Fibroblast of skin of left biceps (primary cell): ENCODE measurements at places on chromosomes 5 and 9.

- no peak for DNase-seq
Measured at GRCh38 chr5:34802834-34803563, 36.0 kb upstream of the TTC23L start.

- no peak for DNase-seq
Measured at GRCh38 chr9:107078061-107078460, 205.0 kb upstream of the RAD23B start.

GRCh38 chr9:135023088-135023785, 64.2 kb upstream of the OLFM1 start:
- no peak for DNase-seq

DNA sequence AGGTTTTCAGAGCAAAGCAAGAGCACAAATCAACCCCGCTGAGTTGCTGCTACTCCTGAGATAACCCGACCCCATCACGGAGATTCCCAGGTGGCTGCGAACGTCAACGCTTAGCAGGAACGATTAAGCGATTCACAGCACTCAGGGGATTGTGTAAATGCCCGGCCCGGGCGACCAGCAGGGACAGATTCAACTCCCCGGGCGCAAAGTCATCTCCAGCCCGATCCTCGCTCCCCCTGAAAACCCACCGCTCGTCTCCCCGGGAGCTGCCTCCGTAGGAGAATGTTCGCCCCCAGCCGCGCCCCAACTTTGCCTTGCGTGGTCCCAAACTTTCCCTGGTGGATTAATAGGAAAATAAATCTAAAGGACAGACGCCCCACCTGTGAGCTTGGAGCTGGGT, 685 bp downstream of the SLC24A2 start:
- no peak for DNase-seq

GRCh38 chr5:134964359-134965270, 3.1 kb upstream of the CATSPER3 start:
- DNase-seq: no peak

- no peak for DNase-seq
Measured at GRCh38 chr5:44331471-44332050, 57.7 kb downstream of the FGF10 start.

- DNase-seq: peak; percentile 74
Measured at GRCh38 chr5:10077791-10078545, 171.7 kb downstream of the ATPSCKMT start.

DNA sequence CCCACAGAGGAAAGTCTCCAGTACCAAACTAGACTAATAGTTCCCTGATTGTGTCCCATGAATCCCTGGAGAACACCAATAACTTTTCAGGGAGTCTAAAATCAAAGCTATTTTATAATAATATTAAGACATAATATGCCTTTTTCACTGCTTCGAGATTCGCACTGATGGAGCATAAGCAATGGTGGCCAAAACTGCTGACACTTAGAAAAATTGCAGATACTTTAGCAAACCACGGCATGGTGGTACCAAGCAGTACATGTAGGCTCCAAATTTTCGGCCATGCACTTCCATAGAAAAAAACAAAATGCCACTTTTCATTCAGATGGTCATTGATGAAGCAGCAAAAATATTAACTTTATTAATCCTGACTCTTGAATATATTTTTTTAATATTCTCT, 100.3 kb upstream of the PCSK1 start:
- DNase-seq: no peak

GRCh38 chr9:136865768-136866103, 372 bp downstream of the EDF1 start:
- DNase-seq: no peak

DNA sequence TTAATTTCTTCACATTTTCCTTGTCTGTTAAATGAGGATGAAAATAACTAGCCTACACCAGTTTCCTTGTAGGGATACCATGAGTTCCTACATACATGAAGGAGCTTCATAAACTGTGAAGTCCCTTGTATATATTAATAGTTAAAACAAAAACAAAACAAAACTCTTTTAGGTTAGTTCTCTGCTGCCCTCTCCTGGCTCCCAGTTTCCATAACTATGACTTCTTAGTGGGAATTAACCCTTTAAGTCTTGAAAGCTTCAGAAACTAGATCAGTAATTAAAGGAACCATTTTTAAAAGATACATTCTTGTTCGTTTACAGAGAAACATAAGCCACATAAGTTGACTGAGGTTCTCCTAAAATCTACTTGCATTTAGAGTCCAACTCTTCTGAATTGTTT, 500.0 kb upstream of the C9orf72 start:
- peak; percentile 29 for DNase-seq

DNA sequence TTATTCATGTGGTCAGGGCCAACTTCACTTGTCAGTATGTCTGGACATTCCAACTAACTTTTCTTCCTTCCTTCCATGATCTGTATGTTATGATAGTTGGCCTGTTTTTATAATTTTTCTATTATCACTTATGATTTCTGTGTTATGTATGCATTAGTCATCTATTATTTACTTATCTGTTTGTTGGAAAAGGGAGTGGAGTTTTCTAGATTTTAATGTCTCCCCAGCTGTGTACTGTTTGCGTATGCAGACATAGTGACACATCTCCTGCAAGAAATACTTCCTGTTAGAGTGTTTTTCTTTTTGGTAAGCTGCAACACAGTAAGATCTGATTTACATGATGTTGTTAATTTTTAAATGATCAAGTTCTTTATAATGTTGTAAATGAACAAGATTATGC, 8.7 kb upstream of the INSYN2B start:
- no peak for DNase-seq

DNA sequence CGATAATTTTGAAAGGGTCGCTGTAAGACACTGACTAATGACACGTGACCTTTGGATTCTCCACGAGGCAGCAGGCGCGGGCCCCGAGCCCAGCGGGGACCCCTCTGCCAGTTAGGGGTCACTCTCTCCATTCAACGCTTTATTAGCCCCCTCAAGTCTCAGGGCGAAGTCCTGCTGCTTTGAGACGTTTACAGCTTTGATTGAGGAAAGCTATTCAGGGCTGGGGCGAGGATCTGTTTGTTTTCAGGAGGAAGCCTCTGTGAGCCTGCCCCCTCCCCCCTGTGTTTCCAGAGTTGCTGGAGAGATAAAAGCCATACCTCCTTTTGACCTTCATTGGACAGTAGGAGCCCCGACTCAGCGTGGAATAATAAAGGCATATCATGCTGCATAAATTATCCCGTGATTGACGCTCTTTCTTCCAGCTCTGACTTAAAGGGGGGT, 31.4 kb upstream of the MSX2 start:
- DNase-seq: no peak

DNA sequence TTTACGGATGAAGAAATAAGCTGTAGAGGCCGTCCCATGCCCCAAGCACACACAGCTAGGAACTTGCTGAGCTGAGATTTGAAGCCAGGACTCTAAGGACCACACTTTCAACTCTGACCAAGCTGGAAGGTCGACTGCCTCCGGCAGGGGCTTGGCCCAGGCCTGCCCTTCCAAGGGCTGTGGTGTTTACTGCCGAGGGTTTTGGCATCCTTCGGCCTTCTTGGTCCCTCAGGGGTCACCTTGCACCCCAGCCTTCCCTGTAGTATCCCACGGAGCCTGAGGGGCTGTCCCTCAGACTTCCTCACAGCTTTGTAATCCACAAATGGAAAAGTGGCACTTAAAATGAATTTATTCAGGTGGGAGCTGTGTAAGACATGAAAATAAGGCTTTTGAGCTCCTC, 83.7 kb upstream of the SPRY4 start:
- no peak for DNase-seq

GRCh38 chr9:86764221-86764624, 183.1 kb downstream of the GAS1 start:
- no peak for DNase-seq

GRCh38 chr9:134833294-134833880, 47.2 kb upstream of the FCN2 start:
- no peak for DNase-seq
